ENCODE measurements at places on chromosomes 7 and 10.
A peak's percentile ranks its signal among the peaks of the same experiment; 100 is the strongest.

GRCh38 chr7:117229350-117229749 lies 93.5 kb downstream of the WNT2 start:
- DNase-seq, result no peak

GRCh38 chr10:108556186-108556585 lies 1367.1 kb downstream of the XPNPEP1 start:
- DNase-seq, result no peak

DNA sequence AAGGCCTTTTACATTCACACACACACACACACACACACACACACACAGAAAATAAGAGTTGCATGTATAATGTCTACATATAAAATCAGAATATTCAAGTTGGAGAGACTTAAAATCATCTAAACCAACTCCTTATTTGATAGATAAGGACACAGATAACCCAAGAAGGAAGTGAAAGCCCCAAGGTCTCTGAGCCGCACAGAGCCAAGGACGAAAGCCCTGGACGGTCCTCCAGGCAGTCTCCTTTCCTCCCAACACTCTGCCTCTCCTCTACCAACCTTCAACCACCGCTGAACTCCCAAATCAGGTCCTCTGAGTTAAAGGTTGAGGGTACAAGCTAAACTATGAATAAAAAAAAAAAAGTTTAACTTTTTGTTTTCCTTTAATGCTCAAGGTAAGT lies 28.2 kb downstream of the UBE2H start:
- no peak for DNase-seq

DNA sequence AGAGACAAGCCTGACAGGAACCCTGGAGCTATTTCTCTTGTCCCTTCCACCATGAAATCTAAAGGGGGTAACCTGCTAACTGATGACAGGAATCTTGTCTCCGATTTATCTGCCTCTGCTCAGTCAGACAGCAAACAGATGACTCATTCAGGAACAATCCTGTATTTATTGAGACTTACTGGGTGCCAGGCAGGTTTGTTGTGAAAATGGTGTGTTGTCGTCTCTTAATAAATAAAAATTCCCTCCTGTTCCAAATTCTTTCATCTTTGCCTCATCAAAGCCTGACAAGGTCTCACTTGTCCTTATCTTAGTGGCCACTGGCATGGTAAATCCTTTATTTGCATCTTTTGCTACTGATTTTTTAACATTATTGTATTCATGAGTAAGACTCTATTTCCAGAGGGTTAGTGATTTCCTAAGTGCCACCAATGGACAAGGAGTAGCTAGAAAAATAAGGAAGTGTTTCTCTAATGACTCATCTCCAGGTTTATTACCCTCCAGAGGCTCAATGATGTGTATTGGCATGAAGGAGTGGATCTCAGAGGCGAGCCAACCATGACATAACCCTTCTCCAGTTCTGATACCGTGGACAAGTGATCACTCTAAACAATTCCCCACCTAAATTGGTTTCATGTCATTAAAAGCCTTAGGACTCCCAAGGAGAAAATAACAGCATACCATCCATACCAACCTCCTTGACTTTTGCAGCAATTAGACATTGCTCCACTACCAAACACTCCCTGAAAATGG lies 724.0 kb downstream of the GRID1 start:
- no peak for DNase-seq

DNA sequence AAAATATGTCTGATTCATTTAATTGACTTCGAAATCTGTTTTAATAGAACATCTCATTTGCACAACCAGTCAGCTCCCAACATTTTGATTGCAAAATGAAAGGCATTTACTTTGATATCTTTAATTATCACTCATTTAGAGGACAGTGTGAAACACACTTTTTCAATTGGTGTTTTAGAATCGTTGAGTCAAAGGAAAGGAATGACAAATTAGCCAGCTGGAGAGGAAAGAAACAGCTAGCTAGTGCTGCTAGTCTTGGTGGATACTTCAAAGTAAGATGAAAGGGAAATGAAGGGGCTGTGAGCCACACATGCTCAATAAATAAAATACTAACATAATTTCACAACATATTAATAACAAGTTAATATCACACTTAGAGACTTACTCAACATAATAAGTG lies 570.2 kb downstream of the PHTF2 start:
- no peak for DNase-seq

DNA sequence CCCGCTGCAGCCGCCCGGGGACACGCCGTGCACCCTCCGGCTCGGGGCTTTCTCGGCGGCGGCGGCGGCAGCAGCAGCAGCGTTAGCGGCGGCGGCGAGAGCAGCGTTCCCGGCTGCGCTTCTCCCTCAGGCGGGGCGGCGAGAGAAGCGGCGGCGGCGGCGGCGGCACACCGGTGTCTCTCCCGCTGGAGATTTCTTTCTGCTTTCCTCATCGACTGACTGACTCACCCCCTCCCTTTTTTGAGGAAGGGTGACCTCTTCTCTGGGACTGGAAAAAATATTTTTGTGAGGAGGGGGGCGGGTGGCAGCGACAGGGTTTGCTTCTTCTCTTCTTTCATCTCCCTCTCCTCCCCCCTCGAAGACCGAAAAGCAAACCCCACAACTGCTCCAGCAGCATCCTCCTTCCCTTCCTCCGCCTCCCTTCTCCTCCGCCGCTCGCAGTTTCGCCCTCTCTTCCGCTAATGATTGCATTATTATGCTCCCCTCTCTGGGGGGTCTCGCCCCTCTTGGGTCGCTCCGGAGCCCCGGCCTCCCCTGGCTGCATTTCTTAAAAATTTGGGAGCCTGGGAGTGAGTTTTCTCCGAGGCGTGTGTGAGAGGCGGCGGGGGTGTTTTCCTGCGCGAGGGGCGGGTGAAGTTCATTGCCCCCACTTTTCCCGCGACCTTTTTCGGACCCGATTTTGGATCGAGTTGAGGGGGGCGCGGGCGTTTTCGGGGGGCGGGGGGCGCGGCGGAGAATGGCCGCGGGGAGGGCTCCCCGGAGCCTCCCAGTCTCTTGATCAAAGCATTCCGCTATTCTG lies 411 bp downstream of the AUTS2 start:
- peak; percentile 54 for DNase-seq

DNA sequence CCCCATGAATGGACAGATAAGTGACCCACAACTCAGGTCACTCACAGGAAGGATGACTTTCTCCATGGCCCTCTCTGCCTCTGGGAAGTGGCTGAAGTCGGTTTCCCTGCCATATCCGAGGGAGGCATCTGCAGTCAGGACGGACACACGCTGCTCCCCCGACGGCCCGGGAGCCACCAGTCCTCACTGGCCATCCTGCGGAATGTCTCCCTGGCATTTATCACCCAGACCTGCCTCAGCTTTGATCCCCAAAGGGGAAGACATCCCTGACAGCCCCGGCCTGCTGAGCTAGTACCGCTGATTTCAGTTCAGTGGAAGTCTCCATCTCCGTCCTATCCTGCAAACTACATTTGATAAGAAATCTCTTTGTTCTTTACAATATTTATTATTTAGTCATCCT lies 339.5 kb upstream of the MKI67 start:
- DNase-seq, result no peak

GRCh38 chr7:140631021-140631420 lies 9.6 kb downstream of the DENND2A start:
- no peak for DNase-seq

DNA sequence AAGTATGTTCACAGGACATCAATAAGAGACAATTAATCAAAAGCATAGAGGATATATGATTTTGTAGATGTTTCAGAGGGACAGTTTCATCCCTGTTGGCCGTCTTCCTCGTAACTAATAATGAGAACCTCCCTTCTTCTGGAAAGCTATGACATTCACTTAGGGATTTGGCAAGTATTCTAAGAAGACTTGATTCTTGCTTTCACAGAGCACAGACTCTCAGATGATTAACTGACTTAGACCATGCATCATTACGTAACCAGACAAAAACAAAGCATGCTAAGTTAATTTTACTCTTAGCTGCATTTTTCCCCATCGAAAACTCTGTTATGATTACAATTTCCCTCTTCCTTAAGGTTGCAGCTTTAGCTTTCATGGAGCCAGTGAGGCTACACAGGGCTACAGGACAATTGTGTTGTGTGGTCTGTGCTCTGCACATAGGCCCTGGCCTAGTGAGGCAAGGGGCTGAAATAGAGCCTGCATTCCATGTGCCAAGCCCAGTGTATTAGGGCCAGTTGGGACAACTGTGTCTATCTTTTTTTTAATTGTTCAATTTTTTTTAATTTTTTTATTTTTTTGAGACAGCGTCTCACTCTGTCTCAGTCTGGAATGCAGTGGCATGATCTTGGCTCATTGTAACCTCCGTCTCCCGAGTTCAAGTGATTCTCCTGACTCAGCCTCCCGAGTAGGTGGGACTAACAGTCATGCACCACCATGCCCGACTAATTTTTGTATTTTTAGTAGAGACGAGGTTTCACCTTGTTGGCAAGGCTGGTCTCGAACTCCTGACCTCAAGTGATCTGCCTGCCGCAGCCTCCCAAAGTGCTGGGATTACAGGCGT lies 105.3 kb downstream of the PLXDC2 start:
- no peak for DNase-seq

- no peak for DNase-seq
Measured at GRCh38 chr7:4745971-4746919, 29.2 kb upstream of the AP5Z1 start.

DNA sequence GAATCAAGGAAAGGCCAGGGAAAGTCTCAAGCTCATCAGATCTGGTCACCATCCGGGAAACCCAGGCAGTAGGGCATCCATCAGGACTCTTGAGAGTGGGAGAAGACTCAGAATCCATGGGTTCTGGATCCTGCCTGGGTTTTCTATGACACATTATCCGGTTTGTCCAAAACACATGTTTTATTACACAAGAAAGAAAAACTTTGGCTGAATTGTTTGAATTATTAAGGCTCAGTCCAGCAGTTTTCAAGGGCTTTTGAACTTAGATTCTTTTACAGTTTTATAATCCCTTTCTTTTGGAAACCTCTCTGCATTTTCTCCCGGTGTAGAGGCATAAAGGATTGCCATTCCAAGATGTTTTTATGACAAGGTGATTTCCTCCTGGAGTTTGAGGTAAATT lies 528.5 kb upstream of the MGMT start:
- no peak for DNase-seq

GRCh38 chr10:2279711-2280110 lies 542.4 kb upstream of the ADARB2 start:
- no peak for DNase-seq

GRCh38 chr10:127414024-127414423 lies 135.1 kb upstream of the NPS start:
- DNase-seq, result no peak

GRCh38 chr7:108093851-108094331 lies 36.3 kb downstream of the LAMB4 start:
- no peak for DNase-seq

DNA sequence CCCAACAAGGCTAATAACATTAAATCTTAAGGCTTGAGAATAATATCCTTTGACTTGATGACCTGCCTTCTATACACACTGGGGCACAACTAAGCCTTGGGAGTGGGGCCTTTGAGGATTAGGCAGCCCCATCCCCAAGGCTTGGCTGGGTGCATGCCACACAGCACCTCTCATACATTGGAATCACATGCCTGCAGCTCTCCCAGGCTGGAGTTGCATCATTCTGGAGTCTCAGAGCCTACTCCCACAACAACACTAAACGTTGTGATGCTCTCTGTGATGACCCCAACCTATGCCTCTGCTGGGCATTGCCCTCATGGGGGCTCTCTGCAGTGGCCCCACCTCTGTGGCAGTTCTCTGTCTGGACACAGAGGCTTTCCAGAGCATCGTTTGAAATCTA lies 31.9 kb upstream of the SGCE start:
- no peak for DNase-seq

DNA sequence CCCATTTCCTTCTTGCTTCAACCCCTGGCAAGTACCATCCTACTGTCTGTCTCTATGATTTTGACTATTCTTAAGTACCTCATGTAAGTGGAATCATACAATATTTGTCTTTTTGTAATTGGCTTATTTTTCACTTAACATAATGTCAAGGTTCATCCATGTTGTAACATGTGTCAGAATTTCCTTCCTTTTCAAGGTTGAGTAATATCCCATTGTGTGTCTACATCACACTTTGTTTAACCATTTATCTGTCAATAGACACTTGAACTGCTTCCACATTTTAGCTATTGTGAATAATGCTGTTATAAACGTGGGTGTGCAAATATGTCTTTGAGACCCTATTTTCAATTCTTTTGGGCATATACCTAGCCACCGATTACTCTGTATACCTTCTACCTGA lies 14.0 kb upstream of the CDK14 start:
- no peak for DNase-seq

DNA sequence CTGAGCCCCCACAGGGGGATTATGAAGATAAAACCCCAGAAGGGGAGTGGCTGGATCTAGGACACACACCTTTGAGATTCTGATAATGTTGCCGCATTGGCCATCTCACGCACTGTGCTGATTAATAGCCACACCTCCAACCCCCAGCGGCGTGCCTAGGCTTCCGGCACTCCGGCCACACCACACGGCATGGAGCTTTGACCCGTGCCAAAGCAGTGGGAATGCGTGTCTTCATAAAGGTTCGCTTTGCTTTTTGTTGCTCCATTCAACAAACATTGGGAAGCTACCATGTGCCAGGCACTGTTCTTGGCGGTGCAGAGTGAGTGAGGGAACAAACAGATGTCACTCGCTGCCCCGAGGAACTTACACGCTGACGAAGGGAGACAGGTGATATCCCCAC lies 117.6 kb downstream of the TCERG1L start:
- no peak for DNase-seq

- DNase-seq, result no peak
Measured at GRCh38 chr10:62810156-62810902, 5.8 kb downstream of the ADO start.

GRCh38 chr7:133275446-133276095 lies 22.7 kb downstream of the EXOC4 start:
- no peak for DNase-seq

- DNase-seq, result no peak
Measured at GRCh38 chr7:12297283-12298108, 86.4 kb downstream of the TMEM106B start.

GRCh38 chr7:20235288-20235687 lies 18.1 kb upstream of the MACC1 start:
- no peak for DNase-seq

- no peak for DNase-seq
Measured at GRCh38 chr7:19932549-19933249, 159.3 kb upstream of the TMEM196 start.

DNA sequence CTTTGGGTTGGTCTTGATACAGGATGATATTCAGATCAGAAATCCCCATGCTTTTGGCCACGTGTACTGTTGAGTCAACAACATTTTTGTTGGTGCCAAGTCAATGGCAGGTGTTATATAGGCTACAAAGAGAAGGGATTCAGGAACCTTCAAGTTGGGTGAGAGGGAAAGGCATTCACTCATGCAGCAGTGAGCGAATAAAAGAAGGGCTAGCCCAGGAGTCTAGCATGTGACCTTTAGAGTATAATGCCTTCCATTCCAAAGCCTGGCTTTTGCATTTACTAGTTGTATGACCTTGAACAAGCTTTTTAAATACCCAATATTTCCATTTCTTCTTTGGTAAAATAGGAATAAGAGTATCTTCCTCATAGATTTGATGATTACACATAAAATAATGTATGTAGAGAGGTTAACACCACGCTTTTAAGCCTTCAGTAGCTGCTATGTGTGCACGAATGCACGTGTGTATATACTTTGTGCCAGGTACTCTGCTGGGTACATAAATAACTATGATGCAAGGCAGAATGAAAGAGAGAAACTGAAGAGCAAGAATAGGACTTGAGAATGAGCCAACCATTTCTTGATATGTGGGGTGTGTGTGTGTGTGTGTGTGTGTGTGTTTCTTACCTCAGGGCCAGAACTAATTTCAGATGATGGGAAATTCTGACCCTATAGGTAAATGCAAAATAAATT lies 163.6 kb downstream of the PDE1C start:
- no peak for DNase-seq

GRCh38 chr10:59651902-59652301 lies 57.7 kb downstream of the SLC16A9 start:
- DNase-seq, result no peak

- DNase-seq, result no peak
Measured at GRCh38 chr7:43726466-43726865, 2.9 kb downstream of the COA1 start.
